ENCODE measurements at places on chromosomes 7 and 10. TPM values are rescaled to one million over a fixed set of nuclear protein-coding genes. Genes with fewer than 3 reads are reported as not detected.
A peak's percentile ranks its signal among the peaks of the same experiment; 100 is the strongest.

PNLIPRP3 gene
- not detected for total RNA-seq

PARG gene
- 29.0 TPM for total RNA-seq

PKD2L1 gene
- 2.2 TPM for total RNA-seq

HMX2 gene
- not detected for total RNA-seq

GRCh38 chr7:28855538-28856217, 102.5 kb downstream of the TRIL start:
- no peak for DNase-seq

DNA sequence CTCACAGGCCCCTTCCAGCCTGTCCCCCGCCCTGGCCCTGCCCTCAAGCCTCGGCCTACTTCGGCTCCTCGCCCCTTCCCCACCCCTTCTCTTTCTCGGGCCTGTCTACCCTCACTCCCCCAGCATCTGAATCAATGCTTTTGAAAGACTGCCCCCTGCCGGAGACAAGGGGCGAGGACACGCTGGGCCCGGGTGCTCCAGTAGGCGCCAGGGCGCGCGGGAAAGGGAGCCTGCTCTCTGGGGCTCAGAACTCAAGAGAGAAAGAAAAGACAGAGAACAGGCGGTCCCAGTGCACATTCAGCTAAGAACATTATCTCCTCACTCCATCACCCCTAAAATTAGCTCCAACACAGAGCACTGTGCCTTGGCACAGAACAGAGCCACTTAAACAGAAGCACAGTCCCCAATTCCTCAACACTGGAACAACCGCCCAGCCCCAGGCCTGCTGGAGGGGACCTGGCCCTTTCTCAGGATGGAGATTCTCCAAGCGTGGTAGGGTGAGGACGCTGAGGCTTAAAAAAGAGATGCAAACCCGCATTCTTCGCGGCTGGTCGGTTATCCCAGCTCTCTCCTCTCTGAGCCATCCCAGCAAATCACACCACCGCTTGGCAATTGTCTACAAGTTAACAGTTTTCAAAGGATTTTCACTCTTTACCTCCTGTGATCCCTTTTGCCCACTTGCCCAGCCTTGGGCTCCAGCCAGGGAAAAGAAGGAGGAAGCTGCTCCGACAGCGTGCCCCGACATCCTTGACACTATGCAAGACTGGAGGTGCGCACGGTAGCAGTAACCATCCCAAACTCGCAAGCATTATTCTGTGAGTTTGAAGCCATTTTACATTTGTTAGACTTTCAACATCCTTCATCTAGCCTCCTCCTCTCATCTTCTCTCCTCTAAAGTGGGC, 2.1 kb downstream of the GIGYF1 start:
- peak; percentile 85 for DNase-seq

GRCh38 chr7:100394077-100394476, 20.8 kb downstream of the PILRA start:
- no peak for DNase-seq

- DNase-seq = no peak
Measured at GRCh38 chr7:2138146-2138765, 94.5 kb downstream of the MAD1L1 start.

DNA sequence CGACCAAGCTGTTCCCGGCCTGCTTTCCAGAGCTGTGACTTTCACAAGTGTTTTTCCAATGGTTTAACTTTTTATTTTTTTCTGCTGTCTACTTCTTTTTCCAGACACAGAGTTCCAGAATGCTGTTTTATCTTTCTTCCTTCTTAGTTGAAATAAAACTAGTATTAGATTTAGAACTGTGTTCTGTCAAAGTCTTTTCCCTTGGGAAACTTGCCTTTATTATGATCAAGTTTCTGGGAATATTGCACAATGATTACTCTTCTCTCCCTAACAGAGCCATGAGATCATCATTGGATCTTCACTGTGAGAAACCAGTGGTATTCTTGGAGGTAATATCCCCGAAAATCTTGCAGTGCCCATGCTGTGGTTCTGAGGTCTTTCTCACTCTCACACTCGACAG, 104.9 kb upstream of the KCND2 start:
- DNase-seq = no peak

GRCh38 chr7:55912748-55913158, 25.5 kb downstream of the ZNF713 start:
- DNase-seq = no peak
